Omental fat pad (tissue), 4 donors: ENCODE measurements at places on chromosomes 3 and 15. TPM values are rescaled to one million over a fixed set of nuclear protein-coding genes. Genes with fewer than 3 reads are reported as not detected.

Gene BTLA
- total RNA-seq: 1.7 TPM

Gene CYP11A1
- total RNA-seq: 1.3 TPM

Gene GADL1
- total RNA-seq: 0.46 TPM

GRCh38 chr3:85783291-85783690 lies 824.5 kb downstream of the CADM2 start:
- no peak for DNase-seq

GRCh38 chr15:67232591-67232990 lies 21.9 kb downstream of the AAGAB start:
- DNase-seq: no peak

DNA sequence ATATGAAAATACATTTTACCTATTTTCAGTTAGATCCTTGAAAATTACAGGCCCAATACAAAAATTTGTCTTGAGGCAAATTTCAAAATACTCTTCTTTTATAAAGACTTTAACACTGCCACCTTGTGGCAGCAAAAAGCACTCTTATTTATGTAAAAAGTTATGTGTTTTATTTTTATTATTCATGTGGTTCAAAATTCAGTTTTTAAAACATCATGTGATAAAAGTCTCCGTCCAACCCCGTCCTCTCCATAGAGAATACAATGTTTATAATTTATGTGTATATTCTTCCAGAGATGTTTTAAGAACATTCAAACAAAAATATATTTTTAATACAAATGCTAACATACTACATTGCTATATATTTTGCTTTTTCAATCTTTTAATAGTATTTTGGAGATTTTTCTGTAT lies 36.9 kb upstream of the TRIM59 start:
- DNase-seq: no peak

- no peak for DNase-seq
Measured at GRCh38 chr15:57902155-57902554, 163.4 kb downstream of the ALDH1A2 start.

- DNase-seq: no peak
Measured at GRCh38 chr3:151538456-151539393, 77.9 kb upstream of the IGSF10 start.

DNA sequence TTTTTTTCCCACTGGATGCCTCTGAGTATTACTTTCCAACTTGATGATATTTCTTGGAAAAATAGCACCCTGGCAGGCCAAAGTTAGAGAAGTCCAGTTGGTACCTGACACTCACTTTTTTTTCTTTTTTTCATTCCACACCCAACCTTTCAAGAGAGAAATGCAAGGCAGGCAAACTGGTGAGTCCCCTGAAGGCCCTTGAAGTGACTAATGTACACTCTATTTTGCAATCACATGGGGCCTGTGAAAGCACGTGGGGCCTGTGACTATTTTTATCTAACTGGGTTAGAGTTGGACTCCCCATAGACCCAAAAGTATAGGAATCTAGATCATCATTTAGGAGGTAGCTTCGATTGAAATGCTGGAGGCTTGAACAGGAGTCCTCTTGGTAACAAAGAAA lies 316.7 kb downstream of the CHL1 start:
- DNase-seq: no peak
